ENCODE measurements at places on chromosomes 3 and 15. TPM values are rescaled to one million over a fixed set of nuclear protein-coding genes. Genes with fewer than 3 reads are reported as not detected.

The KBTBD8 gene
- 3.6 TPM for total RNA-seq

The ARPIN gene
- 11.4 TPM for total RNA-seq

The SLC12A1 gene
- not detected for total RNA-seq

The XIRP1 gene
- 386 TPM for total RNA-seq

The ZPLD1 gene
- total RNA-seq, result not detected

The PPARG gene
- 15.6 TPM for total RNA-seq

The CFAP100 gene
- not detected for total RNA-seq

The SKOR1 gene
- 0.22 TPM for total RNA-seq

The CADPS gene
- total RNA-seq, result 25.0 TPM

The CD86 gene
- total RNA-seq, result 3.6 TPM

The CRYGS gene
- total RNA-seq, result 1.6 TPM

The WDR93 gene
- not detected for total RNA-seq

The TBC1D21 gene
- total RNA-seq, result not detected

The QARS1 gene
- total RNA-seq, result 203 TPM
